ENCODE measurements at places on chromosomes 5 and 9. TPM values are rescaled to one million over a fixed set of nuclear protein-coding genes. Genes with fewer than 3 reads are reported as not detected.

The PPP3R2 gene
- total RNA-seq = not detected

The LTC4S gene
- total RNA-seq = 3.9 TPM

The GRM6 gene
- total RNA-seq = not detected

The ZBTB34 gene
- 8.0 TPM for total RNA-seq

The FAM81B gene
- total RNA-seq = not detected

The ALDH7A1 gene
- total RNA-seq = 1.2 TPM
